ENCODE measurements at places on chromosomes 3 and 15.

DNA sequence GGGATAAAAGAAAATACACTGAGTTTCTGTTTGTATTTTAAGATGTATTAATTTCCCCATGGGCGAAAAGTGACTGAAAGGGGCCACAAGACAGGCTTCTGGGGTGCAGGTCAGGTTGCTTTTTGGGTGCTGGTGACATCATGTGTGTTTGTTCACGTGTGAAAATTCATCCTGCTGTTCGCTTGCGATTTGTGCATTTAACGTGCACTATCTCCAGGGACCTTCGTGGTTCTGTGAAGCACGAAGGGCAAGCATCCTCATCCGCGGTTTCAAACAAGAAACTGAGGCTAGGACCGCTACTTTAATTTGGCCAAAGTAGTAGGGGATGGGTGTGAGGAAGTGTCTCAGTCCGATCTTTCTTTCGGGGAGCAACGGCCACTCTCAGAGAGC lies 1.6 kb upstream of the SMAD6 start:
- no peak for DNase-seq

- peak; percentile 64 for DNase-seq
These were observed 519.8 kb upstream of the GBE1 start for GRCh38 chr3:82281205-82281604.

DNA sequence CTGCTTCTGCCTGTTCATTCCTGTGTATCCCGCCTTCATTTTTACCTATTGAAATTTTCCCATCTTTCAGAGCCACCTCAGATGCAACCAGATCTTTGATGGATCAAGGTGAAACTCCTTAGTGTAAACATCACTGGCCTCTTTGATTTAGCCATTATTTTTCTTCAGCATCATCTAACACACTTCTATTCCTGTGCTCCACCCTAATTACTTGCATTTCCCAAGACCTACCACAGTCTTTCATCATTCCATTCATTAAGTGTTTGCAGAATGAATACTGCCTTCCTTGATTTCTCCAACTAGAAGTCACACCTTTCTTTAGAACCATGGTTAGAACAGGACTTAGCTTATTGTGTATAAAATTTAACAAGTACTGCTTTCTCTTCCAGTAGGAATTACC lies 55.5 kb upstream of the SKIL start:
- no peak for DNase-seq

- DNase-seq = no peak
These were observed 141.0 kb downstream of the OTOL1 start for GRCh38 chr3:161637559-161637958.

DNA sequence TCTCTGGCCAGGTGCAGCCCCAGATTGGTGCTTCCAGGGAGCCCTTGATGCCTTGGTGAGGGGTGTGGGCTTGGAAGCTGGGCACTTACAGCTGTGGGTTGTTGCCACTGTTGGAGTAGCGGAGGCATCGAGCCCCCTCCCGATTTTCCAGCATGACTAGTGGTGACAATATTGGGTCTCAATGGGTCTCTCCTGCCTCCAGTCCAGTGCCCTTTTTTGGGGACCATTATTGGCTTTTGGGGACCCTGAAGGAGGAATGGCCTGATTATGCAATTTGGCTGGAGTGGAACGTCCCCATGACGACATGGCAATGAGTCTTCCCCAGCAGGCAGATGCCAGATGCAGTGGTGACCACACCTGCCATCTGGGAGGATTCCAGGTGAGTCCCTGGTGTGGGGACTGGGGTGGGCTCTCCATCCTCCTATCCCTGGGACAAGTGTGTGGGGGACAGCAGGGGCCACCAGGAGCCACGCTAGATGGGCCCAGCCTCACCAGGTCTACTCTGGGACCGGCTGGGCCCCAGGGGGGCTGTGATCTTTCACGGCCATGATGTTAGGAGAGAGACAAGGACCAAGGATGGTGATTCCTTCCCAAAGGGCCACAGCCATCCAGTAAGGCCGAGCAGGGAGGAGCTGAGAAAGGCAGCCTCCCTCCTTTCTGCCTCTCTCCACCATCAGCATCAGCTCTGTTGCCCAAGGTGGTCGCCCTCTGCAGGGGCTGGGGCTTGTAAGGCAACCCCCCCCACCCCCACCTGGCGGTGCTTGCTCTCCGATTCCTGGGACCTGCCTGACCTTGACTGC lies 196.8 kb downstream of the GOLGA6L6 start:
- no peak for DNase-seq

GRCh38 chr15:67976506-67977073 lies 77.5 kb upstream of the PIAS1 start:
- DNase-seq = no peak

DNA sequence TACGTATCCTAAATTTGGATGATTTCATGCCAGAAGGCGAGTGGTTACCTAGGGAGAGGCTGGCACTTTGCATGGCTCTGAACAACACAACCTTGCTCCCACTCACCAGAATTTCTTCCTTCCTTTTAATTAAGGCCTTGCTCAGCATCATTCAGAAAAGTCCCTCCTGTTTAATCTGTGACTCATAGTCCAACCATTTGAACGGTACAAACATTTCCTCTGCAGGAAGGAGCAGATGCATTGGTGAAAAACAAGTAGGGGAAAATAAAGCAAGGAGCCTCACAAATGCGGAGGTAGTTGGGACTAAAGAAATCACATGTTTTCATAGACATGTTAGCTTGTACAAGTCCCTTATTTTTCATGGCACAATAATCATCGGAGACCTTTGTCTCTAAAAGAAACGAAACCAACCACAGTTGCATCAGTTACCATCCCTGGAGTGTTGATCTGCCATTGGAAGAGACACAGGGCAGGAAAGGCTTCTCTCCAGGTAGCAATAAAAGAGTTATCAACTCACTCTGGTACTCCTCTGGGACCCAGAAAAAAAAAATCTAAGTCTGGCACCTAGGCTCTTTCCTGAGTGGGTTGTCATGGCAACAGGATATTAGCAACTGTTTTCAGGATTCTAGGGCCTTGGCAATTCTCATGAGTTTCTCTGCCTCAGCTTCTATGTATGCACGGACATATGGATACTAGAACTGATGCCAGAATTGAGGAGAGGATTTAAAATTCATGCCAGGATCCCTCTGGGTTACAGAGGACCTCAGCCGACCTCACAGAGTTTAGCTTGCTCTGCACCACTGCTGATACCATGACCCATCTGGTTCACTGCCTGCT lies 255.4 kb upstream of the ARPP21 start:
- DNase-seq = peak; percentile 44

GRCh38 chr3:113685956-113686721 lies 10.3 kb downstream of the USF3 start:
- peak; percentile 86 for DNase-seq

DNA sequence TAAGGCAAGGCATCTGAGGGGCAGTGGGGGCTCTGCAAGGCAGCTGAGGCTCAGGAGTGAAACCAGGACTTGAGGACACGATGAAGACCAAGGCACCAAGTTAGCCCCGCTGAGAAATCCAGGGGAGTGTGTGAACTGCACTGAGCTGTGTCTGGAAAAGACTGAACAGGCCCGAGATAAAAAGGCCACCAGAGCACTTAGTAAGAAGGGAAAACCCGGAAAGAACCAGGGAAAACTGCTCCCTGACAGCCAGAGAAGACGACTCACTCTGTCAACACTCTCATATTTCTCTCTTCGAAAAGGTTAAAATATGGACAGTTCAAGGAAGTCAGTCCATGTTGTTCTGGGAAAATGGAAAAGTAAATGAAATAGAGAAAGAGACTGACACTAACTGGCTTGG lies 109.0 kb downstream of the SEC22A start:
- DNase-seq = no peak

- peak; percentile 81 for DNase-seq
These were observed 748 bp downstream of the CCNL1 start for GRCh38 chr3:157159037-157159761.

DNA sequence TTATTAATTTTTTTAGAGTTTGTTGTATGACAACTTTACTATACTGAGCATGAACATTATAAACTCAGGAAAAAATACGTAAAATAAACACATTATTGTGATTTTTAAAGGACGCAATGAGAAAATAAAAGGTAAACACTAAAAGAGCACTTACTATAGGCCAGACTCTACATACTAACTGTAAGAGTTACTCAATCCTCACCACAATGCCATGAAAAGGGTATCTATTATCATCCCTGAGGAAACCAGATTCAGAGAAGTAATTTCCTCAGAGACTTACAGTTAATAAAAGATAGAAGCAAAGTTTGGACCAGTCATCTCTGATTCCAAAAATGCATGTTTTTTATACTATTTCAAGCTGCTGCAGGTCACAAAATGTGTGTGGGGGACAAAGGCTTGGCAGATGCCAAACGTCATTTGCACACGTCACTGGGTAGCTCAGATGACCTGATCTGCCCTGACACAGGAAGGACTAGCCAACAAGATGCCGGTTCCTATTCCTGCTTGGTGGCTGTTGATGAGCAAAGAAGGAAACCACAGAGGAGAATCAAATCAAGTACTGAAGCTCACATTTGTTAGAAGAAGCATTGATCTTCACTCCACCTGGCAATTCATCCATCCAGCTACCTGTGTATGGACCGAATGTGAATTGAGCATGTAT lies 42.3 kb downstream of the KLHL6 start:
- peak; percentile 12 for DNase-seq

DNA sequence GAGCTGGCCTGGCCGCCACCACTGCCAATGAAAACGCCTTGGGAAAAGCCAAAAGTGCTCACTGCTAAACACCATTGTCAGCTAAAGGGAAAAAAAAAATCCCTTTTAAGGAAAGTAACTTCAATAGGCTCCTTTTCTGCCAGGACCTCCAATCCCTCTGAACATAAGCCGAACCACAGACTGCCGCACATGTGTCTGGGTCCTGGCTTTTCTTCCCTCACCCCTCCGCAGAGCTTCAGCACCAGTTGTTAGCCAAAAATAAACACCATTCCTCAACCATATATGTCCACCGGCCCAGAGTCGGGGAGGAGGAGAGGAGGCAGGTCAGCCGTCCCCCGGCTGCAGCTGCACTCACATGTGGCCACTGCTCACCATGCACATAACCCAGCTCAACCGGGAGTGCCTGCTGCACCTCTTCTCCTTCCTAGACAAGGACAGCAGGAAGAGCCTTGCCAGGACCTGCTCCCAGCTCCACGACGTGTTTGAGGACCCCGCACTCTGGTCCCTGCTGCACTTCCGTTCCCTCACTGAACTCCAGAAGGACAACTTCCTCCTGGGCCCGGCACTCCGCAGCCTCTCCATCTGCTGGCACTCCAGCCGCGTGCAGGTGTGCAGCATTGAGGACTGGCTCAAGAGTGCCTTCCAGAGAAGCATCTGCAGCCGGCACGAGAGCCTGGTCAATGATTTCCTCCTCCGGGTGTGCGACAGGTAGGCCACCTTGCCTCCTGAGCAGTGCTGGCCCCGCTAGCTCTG lies at the start of gene FBXL22:
FBXL22 (plus strand) TSS at position 350 of the 753 bp plus-strand sequence; CDS start at position 356, 6 bp downstream.
- DNase-seq = peak; percentile 75

GRCh38 chr3:135755330-135756105 lies 210.0 kb upstream of the PPP2R3A start:
- DNase-seq = no peak

- no peak for DNase-seq
These were observed 11.2 kb downstream of the TGM4 start for GRCh38 chr3:44885618-44886017.

- DNase-seq = no peak
These were observed 1408.0 kb upstream of the GBE1 start for GRCh38 chr3:83169473-83169872.

DNA sequence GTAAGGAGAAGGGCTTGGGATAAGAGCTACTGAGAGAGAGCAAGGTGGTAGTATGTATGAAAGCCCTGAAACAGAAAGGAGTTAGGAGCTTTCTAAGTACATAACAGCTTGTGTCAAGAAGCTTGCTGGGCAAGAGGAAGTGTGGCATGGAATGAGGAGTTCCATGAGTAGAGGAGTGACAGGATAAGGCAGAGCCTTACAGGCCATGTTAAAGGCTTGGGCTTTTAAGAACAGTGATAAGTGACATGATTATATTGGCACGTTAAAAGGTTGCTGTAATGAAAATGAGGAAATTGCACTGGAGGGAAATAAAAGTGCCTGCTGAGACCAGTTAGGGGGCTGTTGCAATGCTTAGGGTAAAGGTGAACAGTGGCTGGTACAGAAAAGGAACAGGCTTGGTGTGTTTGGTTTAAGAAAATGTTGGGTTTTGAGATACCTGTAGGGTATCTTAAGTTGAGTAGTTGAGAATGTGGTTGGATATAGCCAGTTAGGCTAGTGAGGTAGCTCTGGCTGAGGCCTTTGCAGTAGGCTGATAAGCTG lies 49.0 kb downstream of the MEF2A start:
- DNase-seq = peak; percentile 68

- DNase-seq = no peak
These were observed 203.2 kb upstream of the PEX5L start for GRCh38 chr3:180239939-180240338.

GRCh38 chr3:104555728-104556127 lies 811.0 kb upstream of the ALCAM start:
- no peak for DNase-seq

DNA sequence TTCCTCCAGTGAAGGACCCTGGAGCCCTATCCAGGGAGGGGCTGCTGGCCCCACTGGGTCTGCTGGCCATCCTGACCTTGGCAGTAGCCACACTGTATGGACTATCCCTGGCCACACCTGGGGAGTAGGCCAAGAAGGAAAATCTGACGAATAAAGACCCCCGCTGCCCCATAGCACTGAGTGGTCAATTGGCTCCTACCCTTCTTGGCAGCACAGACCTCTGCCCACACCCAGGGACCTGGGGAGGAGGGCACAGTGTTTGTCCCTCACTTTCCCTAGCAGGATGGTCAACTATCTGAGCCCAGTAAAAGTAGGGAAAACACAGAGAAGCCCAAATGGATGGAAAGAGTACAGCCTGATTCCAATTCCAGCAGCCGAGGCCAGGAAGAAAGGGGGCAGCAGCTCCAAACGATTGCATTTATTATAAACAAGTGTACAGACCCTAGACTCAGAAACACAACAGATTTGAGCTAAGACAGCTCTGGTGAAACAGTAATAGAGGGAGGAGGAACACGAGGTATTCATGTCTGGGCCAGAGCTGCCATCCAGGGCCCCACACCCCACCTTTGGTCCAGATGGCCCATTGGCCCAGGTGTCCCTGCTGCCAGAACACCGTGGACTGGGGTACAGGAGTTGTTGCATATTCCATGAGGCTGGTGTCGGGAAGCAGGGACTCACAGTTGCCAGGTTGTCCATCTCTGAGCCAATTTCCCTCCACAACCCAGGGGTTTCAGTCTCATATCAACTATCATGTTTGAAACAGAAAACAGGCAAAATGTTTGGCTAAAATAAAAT lies 21.1 kb downstream of the ATRIP start:
- DNase-seq = no peak

DNA sequence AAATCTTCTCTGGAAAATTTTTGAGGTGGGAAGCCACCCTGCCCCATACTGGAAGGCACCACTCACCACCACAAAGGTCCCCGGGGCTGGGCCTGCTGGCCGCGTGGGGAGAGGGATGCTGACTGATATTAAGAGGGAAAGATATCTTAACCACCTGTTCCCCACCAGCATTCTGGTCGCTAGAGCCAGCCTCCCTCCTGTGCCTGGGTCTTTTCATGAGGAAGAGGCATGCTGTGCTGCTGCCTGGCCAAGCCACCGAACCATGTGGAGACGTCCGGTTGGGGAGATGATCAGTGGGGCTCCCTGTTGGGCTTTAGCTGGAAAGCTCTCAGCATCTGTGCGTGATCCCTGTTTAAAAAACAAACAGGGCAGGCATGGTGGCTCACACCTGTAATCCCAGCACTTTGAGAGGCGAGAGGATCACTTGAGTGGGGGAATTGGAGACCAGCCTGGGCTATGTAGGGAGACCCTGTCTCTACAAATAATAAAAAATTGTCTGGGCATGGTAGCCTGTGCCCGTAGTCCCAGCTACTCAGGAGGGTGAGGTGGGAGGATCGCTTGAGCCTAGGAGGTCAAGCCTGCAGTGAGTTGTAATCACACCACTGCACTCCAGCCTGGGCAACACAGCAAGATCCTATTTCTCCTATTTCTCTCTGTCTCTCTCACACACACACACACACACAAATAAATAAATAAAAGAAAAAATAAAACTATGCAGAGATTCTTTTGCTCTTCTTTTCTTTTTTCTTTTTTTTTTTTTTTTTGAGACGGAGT lies 1.0 kb downstream of the KLHL18 start:
- peak; percentile 13 for DNase-seq
